ENCODE measurements at places on chromosomes 3 and 15.

- DNase-seq: no peak
Measured at GRCh38 chr15:79773128-79773527, 123.7 kb downstream of the MTHFS start.

DNA sequence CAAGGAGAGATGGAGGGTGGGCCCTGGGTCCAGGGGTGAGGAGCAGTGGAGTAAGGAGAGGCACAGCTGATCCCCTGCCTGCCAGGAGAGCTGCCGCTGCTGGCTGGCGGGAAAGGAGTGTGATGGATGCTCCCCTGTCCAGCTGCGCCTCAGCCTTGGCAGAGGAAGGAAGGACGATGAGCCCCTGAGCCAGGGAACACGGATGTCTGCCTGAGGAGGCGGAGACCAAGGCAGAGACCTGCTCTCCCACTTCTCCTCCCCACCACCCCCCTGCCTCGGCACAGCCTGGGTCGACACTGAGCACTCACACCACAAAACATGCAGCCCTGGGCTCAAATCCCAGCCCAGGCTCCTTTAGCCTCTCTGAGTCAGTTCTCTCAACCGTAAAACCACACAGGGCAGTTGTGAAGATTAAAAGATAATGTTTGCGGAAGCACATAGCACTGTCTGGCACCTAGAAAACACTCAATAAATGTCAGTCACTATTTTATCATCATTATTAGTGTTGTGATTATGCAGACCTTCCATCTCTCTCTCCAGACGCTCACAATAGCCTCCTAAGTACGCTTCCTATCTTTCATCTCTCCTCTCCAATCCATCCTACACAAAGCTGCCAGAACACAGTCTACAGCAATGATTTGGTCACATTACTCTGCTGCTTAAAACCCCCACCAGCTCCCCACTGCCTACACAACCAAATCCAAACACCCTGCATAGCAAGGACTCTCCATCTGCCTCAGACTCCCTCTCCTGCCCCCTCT is 52.2 kb downstream of the SEMA5B start:
- peak; percentile 61 for DNase-seq

GRCh38 chr3:114686621-114687020 is 392.8 kb downstream of the TIGIT start:
- no peak for DNase-seq

GRCh38 chr3:85533586-85533985 is 574.8 kb downstream of the CADM2 start:
- no peak for DNase-seq

DNA sequence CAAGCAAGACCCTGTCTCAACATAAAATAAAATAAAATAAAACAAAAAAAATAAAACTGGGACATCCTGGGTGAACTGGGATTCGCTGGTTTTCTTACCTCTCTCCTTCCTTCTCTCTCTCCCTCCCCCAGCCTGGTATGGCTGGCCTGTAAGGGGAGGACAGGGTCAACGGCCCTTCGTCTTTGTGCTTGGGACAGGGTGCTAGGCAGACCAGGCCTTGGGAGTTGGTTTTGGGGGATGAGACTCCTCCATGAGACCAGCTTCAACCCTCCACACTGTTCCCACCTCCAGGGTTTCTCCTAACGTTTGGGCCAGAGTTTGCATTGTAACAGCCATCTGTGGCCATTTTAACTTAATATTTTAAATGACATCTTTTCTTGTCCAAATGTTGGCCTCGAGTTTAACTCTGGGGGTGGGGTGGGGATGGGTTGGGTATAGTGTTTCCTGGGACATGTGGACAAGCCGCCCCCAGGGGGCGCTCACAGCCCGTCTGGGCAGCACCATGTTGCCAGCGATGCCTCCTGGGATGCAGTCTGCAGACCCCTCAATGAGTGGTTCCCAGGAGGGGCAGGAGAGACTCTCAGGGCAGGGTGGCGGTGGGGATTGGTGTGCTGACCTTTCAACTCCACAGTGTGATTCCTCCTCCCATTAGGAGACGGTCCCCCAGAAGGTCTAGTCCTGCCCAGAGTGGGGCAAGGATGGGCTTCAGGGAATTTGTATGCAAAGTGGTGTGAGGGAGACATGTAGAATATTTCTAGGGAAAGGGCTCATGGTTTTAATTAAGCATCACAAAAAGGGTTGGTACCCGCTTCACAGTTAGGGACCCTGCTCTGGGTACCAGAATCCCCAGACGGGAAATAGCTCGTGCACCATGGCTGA is 37.7 kb upstream of the LCTL start:
- peak; percentile 7 for DNase-seq

GRCh38 chr3:41915353-41915752 is 46.5 kb downstream of the ULK4 start:
- no peak for DNase-seq

DNA sequence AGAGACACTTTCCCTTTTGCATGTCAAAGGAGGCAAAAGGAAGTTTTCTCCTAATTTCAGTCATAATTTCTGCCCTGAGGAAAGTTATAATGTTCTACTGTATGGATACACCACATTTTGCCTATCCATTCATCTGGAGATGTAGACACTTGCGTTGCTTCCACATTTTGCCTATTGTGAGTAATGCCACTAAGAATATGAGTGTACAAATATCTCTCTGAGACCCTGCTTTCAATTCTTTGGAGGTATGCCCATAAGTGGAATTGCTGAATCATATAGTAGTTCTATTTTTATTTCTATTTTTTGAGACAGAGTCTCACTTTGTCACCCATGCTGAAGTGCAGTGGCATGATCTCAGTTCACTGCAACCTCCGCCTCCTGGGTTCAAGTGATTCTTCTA is 3.6 kb upstream of the CD276 start:
- no peak for DNase-seq

DNA sequence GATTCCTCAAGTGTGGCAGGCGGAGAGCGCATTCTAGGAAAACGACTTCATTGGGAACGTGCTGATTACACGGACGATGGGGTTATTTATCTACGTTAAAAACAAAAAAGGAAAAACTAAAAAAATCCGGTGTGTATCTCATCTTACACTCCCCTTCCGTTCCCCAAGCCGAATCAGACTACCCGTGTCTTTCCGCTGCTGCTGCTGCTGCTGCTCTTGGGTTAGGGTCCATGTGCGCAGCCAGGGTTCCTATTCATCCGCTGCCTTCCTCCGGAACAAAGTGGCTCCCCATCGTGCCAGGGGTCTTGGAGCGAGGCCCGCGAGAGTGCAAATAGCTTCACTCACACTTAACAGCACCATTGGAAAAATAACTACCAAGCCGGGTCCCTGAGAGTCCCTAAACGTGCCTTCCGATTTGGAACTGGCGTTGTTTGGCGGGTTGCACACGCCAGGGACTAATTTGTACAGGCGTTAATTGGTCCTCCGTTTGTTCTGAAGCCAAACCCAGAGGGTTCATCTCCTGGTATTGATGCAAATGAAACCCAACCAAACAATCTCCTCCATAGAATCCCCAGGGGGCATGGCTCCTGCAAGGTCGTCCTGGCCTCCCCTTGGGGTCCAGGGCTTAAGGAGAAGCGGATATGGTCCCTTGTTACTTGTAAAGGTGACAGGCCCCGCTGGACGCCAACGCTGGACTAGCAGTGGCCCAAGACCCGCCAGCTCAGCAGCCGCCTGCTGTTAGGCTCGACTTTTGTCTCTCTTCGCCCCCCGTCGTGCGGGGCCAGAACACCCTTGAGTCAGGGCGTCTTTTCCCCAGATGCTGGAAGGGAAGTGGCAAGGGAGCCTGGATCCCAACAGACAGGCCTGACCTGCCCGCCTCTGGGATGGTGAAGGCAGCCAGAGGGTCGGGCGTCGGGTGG is 11.0 kb upstream of the ONECUT1 start:
- no peak for DNase-seq

- DNase-seq: no peak
Measured at GRCh38 chr3:76063811-76064210, 278.5 kb upstream of the ZNF717 start.

DNA sequence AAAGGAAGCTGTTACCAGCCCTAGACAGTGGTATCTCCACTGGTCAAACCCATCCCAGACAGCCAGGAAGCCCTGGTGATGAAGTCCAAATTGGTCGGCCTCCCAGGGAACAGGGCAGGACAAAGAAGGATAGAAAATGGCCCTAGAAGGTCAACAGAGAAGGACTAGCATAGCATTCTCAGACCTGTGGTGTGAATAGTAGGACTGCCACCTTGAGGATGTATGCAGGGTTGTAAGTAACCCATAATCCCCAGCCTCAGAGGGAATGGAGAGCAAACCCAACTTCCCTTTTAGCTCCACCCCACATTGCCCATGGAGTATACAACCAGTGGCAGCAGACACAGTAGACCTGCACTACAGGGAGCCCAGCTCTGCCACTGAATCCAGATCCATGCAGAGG is 68.6 kb upstream of the EIF1B start:
- no peak for DNase-seq

All from kidney epithelial cell (primary cell).